ENCODE measurements at places on chromosomes 12 and 14.

DNA sequence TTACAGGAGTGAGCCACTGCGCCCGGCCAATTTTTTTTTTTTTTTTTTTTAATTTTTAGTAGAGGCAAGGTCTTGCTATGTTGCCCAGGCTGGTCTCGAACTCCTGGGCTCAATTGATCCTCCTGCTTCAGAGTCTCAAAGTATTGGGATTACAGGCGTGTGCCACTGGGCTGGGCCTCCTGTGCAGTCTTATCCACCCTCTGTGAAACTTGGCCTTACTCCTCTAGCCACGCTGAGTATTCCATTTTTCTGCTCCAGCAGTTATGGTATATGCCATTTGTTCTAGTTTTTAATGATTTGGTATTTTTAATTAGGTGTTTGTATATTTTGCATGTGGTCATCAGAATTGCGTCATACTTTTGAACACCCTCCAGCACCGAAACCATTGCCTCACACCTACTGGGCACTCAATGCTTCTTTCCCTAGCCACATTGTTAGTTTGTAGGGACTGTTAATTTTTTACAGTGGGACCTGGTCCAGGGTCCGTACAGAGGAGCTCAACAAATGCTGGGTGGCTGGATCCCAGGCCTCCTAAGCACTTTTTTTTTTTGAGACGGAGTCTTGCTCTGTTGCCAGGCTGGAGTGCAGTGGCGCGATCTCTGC is 11.4 kb downstream of the RIOX1 start:
- no peak for DNase-seq

GRCh38 chr14:49545716-49546115 is 40.5 kb downstream of the RPS29 start:
- no peak for DNase-seq

GRCh38 chr12:19515179-19515578 is 75.9 kb downstream of the AEBP2 start:
- no peak for DNase-seq

DNA sequence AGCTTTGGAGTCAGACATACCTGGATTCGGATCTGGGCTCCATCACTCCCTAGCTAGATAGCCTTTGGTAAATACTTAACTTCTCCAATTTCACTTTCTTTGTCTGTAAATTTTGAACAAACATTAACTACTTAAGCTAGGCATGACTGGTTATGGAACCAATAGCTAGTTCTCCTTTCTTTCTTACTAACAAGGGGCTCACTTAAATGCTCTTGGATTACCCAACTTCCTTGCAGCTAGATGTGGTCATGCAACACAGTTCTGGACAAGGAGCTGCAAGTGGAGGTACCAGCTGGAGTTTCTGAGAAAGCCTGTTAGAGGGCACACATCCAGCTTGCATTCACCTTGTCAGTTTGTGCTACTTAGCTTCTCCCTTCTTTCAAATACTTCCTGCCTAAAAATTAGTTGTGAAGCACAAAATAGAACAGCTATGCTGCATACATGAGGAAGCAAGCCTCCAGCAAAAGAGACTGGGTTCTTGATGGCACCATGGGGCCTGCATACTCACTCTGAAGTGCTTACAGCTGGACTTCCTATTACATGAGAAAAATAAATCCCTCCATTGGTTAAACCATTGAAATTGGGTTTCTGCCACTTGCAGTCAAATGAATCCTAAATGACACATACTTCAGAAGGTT is 210.1 kb upstream of the EEA1 start:
- no peak for DNase-seq

GRCh38 chr14:40762685-40763084 is 844.0 kb upstream of the LRFN5 start:
- no peak for DNase-seq

GRCh38 chr14:33045760-33046159 is 107.1 kb downstream of the NPAS3 start:
- DNase-seq: no peak

- no peak for DNase-seq
Measured at GRCh38 chr12:51390457-51390856, 749 bp downstream of the GALNT6 start.

Measured in left kidney (tissue), 8 donors.